ENCODE measurements at places on chromosomes 5 and 9.

DNA sequence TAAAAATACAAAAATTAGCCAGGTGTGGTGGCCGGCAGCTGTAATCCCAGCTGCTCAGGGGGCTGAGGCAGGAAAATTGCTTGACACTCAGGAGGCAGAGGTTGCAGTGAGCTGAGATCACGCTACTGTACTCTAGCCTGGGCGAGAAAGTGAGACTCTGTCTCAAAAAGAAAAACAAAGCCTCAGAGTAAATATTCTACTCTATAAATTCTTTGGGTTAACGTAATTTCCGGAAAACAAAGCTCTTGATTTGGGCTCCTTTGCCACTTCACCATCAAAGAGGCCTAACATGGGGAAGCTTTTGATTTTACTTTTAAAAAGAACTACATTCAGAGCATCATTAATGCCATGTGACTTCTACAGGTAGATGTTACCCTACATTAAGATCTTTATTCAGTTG lies 103.1 kb downstream of the SERINC5 start:
- peak; percentile 82 for DNase-seq

- DNase-seq, result no peak
Observed at GRCh38 chr5:149228618-149229297, 42.9 kb upstream of the AFAP1L1 start.

DNA sequence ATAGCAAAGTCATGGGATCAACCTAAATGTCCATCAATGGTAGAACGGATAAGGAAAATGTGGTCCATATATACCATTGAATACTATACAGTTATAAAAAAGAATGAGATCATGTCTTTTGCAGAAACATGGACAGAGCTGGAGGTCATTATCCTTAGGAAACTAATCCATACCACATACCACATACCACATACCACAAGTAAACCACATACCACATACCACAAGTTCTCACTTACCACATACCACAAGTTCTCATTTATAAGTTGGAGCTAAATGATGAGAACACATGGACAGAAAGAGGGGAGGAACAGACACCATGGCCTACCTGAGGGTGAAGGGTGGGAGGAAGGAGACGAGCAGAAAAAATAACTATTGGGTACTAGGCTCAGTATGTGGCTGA lies 154.6 kb upstream of the GHR start:
- no peak for DNase-seq

GRCh38 chr9:82572146-82572545 lies 490.8 kb downstream of the RASEF start:
- no peak for DNase-seq

- DNase-seq, result no peak
Observed at GRCh38 chr5:25539536-25539935, 894.8 kb upstream of the CDH10 start.

- DNase-seq, result no peak
Observed at GRCh38 chr5:119319890-119320289, 35.9 kb upstream of the TNFAIP8 start.

DNA sequence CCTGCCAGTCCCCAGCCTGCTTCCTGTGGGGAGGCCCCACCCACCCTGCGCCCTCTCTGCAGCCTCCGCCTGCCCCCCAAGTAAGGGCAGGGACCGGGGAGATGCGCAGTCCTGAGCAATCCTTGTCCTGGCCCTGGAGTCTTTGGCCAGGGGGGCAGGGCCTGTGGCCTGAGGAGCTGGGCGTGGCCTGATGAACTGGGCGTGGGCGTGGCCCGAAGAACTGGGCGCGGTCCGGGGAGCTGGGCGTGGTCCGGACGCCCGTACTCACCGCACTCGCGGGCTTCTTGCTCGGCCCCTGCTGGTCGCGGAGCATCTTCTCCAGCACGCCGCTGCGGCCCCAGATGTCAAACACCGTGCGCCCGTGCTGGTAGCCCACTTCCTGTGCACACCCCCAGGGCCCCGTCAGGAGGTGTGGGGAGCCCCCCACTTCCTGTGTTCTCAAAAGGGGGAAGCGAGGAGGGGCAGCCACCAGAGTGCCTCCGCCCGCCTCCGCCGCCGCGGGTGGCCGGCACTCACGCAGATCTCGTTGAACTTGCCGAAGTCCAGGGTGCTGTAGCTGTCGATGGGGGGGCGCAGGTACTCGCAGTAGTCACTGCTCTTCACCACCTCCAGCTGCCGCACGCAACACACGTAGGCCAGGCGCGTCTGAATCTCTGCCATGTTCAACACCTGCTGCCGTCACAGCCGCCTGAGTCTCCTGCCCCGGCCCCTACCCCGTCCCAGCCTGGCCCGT lies 2.7 kb upstream of the NSMF start:
- DNase-seq, result peak; percentile 87

- DNase-seq, result no peak
Observed at GRCh38 chr5:160268121-160268520, 38.8 kb downstream of the FABP6 start.

DNA sequence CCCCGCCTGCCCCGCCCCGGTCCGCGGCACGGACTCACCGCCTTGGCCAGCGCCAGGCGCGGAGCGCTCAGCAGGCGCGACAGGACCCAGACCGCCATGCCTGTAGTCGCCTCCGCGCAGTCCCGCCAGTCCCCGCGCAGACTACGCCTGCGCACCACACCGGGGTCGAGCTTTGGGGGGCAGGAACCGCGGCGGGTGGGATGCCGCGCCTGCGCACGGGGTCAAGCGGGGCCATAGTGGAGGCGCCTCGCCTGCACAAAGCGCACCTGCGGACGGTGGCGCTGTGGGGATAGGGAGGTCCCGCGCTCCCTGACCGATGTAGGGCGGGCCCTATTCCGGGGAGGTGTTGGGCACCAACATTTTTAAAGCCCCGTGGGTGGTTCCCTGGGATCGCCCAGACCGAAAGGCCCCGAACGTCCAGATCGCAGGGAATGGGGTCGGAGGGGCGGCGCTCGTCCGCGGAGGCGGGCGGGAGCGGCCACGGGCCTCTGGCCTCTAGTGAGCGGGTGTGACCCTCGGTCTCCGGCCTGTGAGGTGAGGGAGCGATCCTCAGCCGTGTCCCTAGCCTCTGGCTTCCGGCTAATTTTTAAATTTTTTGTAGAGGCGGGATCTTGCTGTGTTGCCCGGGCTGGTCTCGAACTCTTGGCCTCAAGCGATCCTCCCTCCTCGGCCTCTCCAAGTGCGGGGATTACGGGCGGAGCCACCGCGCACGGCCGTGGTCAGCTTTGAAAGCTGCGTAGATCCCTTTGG lies 70.8 kb upstream of the LPCAT1 start:
- DNase-seq, result peak; percentile 57
